ACHN (cell line): ENCODE measurements at places on chromosomes 2 and 18.

- DNase-seq, result no peak
Measured at GRCh38 chr18:36454848-36455458, 157.4 kb downstream of the FHOD3 start.

- DNase-seq, result no peak
Measured at GRCh38 chr2:172457536-172457935, 30.1 kb downstream of the ITGA6 start.

DNA sequence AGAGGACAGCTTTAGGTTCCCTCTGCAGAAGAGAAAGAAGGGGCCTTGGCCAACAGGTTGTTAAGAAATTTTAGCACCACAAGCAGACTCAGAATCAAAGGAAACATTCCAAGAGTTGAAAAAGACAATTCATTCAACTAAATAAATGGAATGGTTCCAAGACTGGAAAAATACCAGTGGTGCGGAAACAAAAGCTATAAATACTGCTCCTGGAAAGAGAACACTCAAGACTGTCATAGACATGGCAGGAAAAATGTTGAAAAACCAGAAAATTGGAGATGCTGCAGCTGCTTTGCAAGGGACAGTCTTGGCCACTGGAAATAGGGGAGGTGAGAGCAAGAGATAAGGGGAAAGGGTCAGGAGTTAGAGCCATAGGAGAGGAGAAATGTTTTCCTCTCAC lies 312.7 kb upstream of the CYRIA start:
- DNase-seq, result no peak

- no peak for DNase-seq
Measured at GRCh38 chr2:119205001-119205706, 18.5 kb upstream of the STEAP3 start.

- no peak for DNase-seq
Measured at GRCh38 chr2:144711084-144711483, 191.2 kb upstream of the ZEB2 start.

- DNase-seq, result no peak
Measured at GRCh38 chr2:16386431-16386830, 279.2 kb downstream of the CYRIA start.

GRCh38 chr2:59025157-59025757 lies 784.1 kb upstream of the FANCL start:
- DNase-seq, result peak; percentile 26

DNA sequence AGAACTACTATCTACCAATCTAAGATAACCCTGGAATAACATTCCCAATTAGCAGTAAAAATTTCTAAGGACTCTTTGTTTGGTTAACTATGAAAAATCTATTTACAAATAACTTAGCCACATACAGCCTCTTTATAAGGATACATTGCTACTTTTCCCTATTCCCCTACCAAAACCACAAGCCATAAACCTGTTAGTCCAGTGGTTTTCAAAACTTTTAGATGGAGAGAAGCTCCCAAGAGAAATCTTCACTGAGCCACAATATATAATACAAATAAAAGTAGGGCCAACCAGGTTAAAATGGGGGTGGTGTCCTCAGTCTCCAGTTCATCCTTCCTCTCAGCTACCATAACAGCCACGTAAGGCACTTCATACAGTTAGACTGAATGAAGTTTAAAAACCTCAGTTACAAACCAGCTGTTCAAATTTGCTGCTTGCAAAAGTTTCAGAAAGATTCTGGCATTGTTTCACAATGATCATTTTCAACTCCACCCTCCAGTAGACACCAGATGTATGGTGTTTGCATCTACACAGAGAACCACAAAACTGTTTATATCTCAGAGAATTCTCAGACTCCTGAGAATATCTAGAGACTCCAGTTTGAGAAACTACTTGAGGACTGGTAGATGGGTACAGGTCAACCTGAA lies 26.0 kb downstream of the SOS1 start:
- DNase-seq, result no peak

GRCh38 chr2:36441065-36441625 lies 85.6 kb downstream of the CRIM1 start:
- no peak for DNase-seq

DNA sequence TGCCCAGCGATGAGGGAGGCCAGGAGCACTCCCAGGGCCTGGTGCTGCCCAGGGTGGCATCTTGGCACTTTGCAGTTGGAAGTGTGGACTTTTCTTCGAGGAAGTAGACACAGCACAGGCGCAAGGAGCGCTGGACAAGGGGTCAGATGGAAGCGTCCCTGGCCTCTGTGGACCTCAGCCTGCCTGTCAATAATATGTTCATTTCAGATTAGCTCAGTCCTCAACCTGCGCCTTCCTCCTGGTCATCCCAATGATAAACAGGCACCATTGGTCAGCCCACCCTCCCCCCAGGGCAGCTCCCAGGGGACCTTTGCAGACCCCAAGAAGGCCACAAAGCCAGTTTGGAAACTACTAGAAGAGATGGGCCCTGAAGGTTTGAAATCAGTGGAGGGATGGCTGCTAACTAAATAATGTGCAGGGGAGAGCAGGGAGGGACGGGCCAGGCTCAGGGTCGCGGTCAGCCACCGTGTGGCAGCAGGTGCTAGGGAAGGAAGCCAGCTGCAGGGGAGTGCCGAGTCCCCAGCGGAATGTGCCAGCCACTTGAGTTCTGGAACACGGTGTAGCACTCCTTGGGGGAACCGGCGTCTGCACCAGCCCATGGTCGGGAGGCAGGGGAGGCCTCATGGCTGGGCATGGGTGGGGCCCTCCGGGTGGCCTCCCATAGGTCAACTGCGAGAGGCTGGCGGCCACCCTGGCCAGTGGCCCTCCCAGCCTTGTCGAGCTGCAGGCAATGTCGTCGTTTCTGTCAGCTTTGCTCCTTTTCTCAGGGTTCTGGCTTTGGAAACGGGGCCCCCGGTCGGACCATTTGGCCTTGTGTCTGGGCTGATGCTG lies 59.9 kb downstream of the ADI1 start:
- DNase-seq, result no peak
